ENCODE measurements at places on chromosomes 2 and 18. TPM values are rescaled to one million over a fixed set of nuclear protein-coding genes. Genes with fewer than 3 reads are reported as not detected.

Gene LOXHD1
- polyA plus RNA-seq = not detected

Gene TRIM43
- polyA plus RNA-seq = not detected

Gene CHRNG
- polyA plus RNA-seq = not detected

Gene CIB4
- not detected for polyA plus RNA-seq

Gene PXDN
- 87.9 TPM for polyA plus RNA-seq

Gene TNFRSF11A
- polyA plus RNA-seq = 0.40 TPM

Gene HOXD8
- polyA plus RNA-seq = 0.05 TPM

Gene EVX2
- not detected for polyA plus RNA-seq

Gene SLC9A4
- not detected for polyA plus RNA-seq

Gene DES
- not detected for polyA plus RNA-seq

Measured in keratinocyte (primary cell).